ENCODE measurements at places on chromosomes 12 and 14.

- no peak for DNase-seq
Measured at GRCh38 chr12:83622205-83622604, 935.5 kb downstream of the TMTC2 start.

DNA sequence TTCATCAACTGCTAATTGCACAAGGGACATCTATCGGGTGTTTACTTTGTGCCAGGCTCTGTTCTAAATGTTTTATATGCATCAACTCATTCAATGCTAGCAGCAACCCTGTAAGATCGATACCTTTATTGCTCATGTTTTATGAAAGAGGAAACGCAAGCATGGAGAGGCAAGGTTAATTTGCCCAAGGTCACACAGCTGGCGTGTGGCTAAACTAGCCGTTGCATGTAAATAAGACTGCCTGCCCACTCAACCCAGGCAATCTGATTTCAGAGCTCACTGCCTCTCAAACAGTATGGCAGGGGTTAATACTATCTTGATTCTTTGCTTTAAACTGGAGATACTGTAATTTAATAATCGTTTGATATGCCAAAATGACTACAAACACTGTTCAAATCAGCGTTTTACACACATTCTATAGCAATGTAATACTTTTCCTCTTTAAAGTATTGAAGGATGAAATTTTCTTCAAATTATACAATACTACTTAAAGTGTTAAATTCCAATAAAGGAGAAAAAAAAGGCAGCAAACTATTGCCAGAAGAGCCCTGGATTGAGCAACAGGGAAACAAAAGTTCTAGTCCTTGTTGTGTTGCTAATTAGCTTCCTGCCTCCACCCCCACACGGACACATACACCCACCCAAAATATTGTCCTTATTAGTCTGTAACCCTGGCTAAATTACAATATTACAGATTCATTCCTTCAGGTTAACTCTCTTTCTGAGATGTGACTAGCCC lies 39.1 kb upstream of the DHRS7 start:
- no peak for DNase-seq

DNA sequence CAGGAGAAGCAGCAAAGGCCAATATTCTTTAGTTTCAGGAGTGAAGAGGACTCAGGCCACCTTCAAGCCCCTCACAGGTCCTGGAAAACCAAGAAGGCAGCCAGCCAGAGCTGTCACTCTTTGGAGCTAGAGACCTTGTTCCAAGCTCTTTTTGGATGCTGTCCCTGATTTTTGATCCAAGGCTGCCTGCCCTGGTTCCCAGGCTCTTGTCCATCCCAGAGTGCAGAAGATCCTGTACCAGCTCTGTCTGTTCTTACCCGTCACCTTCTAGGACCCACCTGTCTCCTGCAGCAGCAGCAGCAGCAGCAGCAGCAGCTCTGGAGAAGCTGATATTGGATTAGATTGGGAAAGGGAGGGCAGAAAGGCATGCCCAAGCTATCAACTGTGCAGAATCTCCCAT lies 157.1 kb upstream of the NEDD1 start:
- DNase-seq: peak; percentile 72

GRCh38 chr12:107775093-107775721 lies 703 bp downstream of the ASCL4 start:
- peak; percentile 88 for DNase-seq

DNA sequence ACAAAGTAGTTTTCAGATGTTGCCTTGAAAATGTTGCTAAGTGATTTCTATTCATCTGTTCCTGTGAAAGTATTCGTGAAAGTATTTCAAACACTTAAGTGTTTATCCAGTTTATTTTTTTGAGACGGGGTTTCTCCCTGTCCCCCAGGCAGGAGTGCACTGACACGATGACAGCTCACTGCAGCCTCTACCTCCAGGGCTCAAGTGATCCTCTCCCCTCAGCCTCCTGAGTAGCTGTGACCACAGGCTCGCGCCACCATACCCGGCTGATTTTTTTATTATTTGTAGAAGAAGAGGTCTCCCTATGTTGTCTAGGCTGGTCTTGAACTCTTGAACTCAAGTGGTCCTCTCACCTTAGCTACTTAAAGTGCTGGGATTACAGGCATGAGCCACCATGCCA lies 1.7 kb downstream of the ZDHHC17 start:
- DNase-seq: no peak

DNA sequence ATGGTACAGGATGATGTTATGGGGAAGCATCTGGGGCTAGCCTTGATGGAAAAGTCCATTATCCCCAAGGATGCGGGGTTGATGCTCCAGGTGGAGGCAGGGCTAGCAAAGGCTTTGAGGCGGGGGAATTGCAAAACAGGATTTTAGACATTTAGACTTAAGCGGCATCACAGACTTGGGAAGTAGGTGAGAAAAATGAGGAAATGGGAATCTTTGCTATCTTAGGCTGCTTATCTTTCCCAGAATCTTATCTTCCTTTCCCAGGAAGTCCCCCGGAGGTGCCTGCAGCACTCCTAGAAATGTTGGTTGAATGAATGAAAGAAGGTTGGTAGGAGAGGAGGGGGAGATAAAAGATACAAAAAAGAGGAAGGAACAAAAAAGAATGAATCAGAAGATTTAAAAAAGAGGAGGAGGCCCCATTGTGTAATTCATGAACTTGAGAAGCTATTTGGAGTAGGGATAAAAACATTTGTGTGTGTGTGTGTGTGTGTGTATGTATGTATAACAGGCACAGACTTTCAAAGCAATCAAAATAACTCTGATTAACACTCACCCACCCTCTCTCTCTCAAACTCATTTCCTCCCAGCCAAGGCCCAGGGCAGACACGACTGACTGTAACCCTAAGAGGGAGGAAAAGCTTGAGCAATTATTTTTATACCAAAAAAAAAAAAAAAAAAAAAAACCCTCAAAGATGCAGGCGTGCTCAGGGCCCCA lies 62.5 kb upstream of the TBX3 start:
- no peak for DNase-seq

GRCh38 chr12:119036878-119037825 lies 55.8 kb downstream of the SRRM4 start:
- peak; percentile 67 for DNase-seq

GRCh38 chr12:116880817-116881324 lies 370 bp downstream of the HRK start:
- peak; percentile 82 for DNase-seq

DNA sequence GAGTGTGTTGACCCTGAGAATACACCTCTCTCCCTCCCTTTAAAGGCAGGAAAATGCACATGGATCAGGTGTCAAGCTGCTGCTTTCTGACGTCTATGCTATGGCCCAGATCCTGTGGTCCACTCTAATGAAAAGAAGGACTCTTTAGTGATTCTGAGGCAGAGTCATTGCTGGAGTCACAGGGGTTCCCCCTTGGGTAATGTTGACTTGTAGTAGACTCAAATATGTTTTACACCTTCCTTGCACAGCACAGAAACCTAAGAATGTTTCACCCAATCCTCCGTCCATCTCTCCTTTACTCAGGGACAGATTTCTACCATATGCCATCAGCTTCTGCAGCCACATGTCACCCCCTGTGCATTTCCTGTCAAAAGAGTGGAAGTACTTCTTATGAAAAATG lies 525.4 kb downstream of the TMEM121 start:
- DNase-seq: no peak

- DNase-seq: no peak
Measured at GRCh38 chr14:82528016-82528415, 994.4 kb upstream of the SEL1L start.

- DNase-seq: no peak
Measured at GRCh38 chr14:45467023-45467422, 214.0 kb upstream of the MIS18BP1 start.

GRCh38 chr14:71119075-71119474 lies 211.8 kb downstream of the PCNX1 start:
- no peak for DNase-seq

DNA sequence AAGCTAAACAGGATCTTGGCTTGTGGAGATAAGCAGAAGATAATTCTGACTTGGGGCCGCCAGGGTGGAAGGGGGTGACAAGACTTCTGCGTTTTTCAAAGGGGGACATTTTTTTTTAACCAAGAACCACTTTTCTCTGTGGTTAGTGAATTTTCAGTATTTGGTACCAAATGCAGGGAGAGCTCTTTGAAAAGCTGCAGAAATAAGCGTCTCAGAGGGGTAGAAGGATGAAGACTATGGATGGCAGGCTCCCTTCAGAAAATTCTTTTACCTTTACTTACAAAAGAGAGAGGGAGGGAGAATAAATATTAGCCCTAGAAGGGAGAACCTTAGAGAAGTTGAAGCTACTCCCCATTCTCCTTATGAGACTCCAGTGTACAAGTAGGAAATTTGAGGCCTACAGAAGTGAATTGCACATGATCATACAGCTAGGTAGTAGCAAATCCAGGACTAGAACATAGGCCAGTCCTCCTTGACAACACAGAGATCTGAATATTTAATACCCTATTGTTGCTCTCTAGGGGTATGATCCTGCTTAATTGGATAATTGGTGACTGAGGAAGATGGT lies 840 bp downstream of the MRPL52 start:
- no peak for DNase-seq

- peak; percentile 76 for DNase-seq
Measured at GRCh38 chr14:67457782-67458181, 30.7 kb downstream of the TMEM229B start.

DNA sequence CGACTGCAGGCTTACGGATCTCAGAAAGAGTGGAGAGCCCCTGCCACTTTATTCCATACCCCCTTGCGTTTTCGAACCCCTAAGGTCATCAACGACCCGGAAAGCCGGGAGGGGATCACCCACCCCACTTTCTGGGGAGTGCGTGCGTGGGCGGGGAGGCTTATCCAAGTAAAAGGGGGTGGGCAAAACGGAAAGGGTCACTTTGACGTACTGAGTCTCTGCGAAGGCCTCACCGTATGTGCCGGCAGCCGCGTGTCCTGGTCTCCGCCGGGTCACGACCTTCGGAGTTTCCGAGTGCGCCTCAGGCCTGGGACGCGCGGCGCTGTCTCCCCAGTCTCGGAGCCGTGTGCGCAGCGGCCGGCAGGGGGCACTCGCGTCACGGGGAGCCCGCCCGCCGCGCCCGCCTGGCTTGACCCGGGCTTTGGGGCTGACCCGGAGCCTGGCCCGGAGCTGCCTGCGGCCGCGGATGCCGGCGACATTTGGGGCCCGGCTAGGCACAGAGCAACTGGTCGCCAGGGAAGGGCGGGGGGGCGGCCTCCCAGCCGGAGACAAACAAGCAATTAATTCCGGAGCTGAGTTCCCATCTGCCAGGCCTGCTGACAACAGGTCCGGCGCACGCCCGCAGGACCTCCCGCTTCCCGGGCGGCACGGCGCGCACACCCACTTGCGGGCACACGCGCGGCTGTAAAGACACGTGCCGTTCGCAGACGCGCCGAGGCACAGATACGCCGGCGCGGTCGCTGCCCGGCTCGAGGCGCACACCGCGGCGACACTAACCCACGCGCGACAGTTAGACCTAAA lies 890 bp upstream of the KIF26A start:
- peak; percentile 92 for DNase-seq

DNA sequence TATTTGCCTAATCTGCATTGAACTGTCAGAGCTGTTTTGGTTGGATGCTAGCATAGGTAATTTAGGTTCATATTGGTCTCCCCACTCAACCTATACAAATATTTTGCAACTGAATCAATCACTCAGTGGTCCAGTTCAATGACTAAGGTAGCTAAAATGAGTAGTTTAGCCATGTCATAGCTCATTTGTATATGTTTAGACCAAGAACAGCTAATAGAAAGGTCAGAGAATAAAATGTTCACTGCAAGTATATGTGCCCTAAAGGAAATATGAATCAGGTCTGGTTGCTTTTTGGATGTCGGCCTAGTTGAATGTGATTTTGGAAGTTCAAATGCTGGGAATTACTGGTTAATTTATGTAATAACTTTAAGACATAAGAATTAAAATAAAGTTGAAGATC lies 883.9 kb downstream of the LRFN5 start:
- DNase-seq: no peak

- no peak for DNase-seq
Measured at GRCh38 chr12:85509081-85509856, 229.2 kb downstream of the ALX1 start.

GRCh38 chr14:83734431-83734830 lies 1795.5 kb upstream of the FLRT2 start:
- DNase-seq: no peak

DNA sequence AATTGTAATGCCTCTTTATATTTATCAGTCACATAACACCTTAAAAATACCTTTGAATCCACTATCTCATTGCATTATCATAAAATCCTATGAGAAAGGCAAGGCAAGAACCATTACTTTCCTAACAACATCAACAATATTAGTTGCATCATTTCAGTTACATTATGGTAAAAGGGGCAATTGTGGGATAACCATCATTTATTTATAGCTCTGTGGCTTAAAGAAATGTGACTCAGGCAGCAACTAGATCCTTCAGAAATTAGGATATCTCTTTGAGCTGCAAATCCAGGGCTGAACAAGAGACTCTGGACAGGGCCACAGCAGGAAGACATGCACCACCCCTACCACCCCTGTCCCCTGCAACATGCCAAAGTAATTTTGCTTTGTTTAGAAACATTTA lies 36.4 kb downstream of the EPS8 start:
- DNase-seq: no peak

DNA sequence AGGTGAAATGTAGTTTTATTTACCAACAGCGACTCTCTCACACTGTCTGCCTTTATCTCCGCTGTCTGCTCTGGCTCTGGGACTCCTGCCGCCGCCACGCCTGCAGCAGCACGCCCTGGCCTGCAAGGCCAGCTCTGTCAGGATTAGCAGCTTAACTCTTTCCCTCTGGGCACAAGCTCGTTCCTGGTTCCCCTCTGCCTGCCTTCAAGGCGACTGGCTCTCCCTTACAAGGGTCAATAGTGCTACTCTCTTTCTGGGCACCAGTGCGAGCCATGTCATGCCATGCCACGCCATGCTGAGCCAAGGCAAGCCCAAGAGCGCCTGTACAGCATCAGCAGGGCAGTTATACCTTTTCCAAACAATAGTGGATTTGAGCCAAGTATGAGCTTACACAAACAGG lies 3.6 kb upstream of the CLEC2B start:
- peak; percentile 79 for DNase-seq

GRCh38 chr12:88945051-88945732 lies 364.9 kb upstream of the KITLG start:
- no peak for DNase-seq

GRCh38 chr14:55580470-55581341 lies 699 bp downstream of the KTN1 start:
- DNase-seq: peak; percentile 79

Measured in ecto neural progenitor cell (in vitro differentiated cells).